ENCODE measurements at places on chromosomes 2 and 18.

GRCh38 chr18:36315736-36316135, 18.2 kb downstream of the FHOD3 start:
- peak; percentile 79 for DNase-seq

DNA sequence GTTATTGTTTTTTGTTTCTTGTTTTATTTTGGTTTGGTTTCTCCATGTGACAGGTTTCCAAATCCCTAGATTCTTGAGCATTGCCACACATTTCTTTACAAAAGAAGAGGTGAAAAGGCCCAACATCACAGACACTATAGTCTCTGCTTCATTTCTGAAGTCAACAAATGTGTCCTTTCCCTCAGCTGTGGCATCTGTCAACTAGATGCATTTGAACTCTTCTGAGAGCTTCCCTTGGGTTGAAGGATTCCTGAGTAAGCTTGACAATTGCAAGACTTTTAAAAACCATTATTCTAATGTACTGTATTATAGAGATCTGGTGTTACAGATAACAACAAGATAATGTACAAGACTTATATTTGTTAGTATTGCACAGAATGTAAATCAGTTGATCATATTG, 703.3 kb upstream of the PKDCC start:
- DNase-seq, result no peak

DNA sequence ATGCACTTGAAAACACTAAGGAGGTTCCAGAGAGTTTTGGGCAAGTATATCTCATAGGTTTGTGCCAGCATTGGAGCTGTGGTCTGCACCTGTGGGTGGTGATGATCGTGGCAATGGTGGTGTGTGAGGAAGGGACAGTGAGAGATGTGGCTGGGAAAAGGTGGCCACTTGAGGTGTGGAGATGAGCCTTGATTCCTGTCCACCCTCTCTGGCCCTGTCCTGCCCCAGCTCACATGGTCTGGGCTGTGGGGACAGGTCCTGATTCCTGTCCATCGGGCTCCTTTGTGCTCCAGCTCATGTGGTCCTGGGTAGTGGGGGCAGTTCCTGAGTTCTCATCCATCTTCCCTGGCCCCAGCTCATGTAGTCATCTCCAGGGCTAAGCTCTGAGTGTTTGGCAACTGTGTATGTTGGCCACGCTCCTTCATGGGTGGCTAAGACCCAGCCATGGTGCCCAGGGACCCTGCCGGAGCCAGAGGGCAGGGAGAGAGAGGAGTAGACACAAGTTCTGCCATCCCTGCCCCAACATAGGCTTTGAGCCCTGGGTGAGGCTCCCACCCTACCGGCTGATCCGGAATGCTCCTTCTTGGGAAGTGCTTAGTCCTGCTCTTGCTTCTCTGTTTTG, 294.4 kb upstream of the HDAC4 start:
- DNase-seq, result no peak

- DNase-seq, result no peak
Measured at GRCh38 chr2:145729993-145730770, 1210.3 kb upstream of the ZEB2 start.

GRCh38 chr2:71130152-71130904, at the start of the genes MCEE and MPHOSPH10:
Gene MCEE, minus strand, starts transcription at chr2:71130229. Its CDS starts 10 bp downstream, at chr2:71130219.
Gene MPHOSPH10, plus strand, starts transcription at chr2:71130634. Its CDS starts 32 bp downstream, at chr2:71130666.
- peak; percentile 91 for DNase-seq

DNA sequence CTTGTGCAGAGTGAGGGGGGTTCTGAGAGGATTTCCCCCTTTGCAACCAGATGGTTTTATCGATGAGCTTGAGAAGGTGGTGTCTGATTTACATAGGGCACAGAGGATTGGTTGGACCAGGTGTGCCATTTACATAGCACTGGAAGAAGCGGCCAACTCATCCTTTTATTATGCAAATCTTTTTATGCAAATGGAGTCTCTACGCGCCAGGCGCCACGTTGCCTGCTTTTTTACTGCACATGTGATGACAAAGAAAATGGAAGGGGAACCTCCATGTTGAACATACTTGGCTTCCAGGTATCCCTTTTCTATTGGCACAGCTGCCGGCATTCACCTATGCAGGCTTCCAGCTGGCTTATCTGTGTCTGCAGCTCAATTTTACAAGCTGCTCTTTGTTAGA, 18.4 kb upstream of the TXNL4A start:
- DNase-seq, result no peak

- no peak for DNase-seq
Measured at GRCh38 chr18:68284236-68284780, 430.6 kb downstream of the TMX3 start.

DNA sequence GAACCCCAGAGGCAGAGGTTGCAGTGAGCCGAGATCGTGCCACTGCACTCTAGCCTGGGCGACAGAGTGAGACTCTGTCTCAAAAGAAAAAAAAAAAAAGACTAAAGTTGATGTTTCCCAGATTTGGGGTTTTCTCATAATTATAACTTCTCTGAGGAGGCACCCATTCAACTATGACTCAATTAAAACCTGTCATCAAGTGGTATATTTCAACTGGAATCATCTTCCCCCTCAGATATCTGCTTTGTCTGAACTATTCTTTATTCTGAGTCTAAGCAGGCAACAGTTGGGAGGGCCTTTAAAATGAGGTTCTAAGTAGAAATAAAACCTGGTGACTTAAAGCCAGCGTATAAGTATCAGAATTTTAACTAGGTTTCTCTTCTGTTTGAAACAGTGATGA, 88.5 kb downstream of the PTRHD1 start:
- peak; percentile 7 for DNase-seq

DNA sequence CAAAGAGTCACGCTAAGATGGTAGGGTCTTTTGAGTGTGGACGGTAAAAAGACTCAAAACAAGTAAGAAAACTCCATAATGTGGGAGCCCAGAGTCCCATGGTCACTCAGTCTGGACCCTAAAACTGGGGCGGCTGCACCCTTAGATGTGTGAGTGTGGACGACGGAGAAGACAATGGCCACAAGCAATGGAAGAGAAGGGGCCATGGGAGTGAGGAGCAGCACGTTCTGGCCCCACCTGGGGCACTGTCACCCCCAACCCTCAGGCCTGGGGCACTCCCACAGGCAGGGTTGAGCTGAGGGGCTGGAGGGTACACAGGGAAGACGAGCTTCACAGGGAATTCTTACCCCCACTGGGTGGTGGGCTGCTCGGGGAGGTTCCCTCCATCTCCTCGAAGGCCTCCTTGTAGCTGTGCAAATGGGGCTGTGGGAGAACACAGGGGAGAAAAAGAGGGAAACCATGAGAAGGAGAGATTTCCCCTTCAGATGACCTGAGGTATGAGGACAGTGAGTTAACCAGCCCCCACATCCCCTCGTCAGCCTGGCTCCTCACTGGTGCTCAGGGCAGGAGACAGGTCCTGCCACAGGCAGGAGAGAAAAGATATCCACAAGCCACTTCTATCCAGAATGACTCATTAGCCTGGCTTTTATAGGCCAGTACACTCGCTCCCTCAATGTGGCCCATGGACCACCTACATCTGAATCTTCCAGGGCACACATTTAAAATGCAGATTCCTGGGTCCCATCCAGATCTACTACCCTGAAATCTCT, 167.9 kb downstream of the TNS1 start:
- DNase-seq, result peak; percentile 27

DNA sequence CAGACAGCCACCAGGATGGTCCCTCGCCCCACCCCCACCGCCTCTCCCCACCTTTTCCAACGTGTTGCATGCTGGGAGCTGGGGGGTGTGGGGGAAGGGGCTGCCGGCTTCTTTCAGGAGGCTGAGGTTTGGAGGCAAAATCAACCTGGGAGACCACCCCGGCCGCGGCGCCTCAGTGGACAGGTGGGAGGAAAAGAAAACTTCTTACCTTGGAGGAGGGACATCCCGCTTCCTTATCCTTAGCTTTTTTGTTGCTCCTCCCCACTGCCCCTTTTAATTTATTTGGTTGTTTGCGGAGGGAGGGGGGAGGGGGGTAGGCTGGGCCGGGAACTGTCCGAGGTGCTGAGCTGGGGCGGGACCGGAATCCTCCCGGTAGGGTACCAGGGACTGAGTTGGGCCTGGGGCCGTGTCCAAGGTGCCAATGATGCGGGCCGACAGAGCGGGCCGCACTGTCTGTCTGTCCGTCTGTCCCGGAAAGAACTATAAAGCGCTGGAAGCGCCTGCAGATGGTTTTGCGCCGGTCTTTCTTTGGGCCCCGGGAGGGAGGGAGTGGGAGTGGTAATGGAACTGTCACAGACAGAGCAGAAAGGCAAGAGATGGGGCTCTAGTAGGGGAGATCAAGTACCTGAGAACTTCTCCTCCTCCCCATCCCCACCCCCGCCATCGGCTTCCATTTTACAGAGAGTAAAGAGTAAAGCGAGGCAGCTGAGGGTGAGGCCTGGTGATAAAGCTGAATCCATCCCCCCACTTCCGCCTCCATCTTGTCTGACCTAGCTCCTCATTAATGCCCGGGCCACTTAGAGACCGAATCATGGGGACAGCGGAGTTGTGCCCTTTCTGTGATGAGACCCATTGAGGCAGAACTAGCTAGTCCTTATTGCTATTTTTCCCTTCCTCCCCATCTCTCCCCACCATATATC, 2.4 kb downstream of the CDK5R2 start:
- no peak for DNase-seq

DNA sequence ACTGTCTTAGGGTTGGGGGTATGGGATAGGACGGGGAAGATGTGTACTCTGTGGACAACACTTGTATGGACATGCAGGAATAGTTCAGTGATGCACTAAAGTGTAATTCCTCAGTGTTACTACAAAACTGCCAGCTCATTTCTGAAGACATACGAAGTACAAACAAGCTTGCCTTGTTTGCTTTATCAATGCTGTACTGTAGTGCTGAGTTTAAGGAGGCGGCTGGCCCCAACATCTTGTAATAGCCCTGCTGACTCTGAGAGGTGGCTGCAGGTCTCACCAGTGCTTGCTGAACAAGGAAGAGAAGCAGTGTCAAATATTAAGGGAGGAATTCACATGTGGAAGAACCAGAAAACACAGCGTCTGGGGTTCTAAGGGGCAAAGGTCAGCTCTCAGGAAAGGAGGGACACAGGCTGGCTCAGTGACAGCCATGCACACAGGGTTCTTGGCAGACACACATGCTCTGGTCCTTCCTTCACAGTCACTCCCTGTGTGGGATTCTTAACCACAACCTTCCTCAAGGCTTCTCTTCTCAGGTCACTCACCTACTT, 39.8 kb upstream of the EVA1A start:
- no peak for DNase-seq

GRCh38 chr2:145090841-145091761, 571.2 kb upstream of the ZEB2 start:
- DNase-seq, result peak; percentile 83

DNA sequence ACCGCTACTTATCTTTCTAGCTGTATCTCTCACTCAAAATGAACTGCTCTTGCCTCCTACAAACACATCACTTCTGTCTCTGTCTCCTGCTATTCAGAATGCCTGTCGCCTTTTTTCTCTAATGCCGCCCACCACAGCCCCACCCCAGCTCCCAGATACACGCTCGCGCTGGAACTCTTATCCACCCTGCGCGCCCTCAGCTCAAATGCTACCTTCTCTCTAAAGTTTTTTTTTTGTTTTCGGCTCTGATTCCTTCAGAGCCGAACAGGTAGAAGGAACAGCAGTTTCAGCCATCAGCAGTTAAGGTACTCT, 3.9 kb upstream of the SOS1 start:
- DNase-seq, result no peak

GRCh38 chr2:164810843-164811242, 30.8 kb downstream of the COBLL1 start:
- no peak for DNase-seq

GRCh38 chr2:97932975-97933662, 62.6 kb downstream of the TMEM131 start:
- peak; percentile 20 for DNase-seq

- no peak for DNase-seq
Measured at GRCh38 chr2:2244508-2244907, 86.6 kb downstream of the MYT1L start.

GRCh38 chr18:29171892-29172755, 995.2 kb upstream of the CDH2 start:
- DNase-seq, result no peak

- no peak for DNase-seq
Measured at GRCh38 chr2:69238449-69239031, 148.5 kb downstream of the GFPT1 start.

- peak; percentile 36 for DNase-seq
Measured at GRCh38 chr2:28366496-28367282, 26.0 kb upstream of the FOSL2 start.

DNA sequence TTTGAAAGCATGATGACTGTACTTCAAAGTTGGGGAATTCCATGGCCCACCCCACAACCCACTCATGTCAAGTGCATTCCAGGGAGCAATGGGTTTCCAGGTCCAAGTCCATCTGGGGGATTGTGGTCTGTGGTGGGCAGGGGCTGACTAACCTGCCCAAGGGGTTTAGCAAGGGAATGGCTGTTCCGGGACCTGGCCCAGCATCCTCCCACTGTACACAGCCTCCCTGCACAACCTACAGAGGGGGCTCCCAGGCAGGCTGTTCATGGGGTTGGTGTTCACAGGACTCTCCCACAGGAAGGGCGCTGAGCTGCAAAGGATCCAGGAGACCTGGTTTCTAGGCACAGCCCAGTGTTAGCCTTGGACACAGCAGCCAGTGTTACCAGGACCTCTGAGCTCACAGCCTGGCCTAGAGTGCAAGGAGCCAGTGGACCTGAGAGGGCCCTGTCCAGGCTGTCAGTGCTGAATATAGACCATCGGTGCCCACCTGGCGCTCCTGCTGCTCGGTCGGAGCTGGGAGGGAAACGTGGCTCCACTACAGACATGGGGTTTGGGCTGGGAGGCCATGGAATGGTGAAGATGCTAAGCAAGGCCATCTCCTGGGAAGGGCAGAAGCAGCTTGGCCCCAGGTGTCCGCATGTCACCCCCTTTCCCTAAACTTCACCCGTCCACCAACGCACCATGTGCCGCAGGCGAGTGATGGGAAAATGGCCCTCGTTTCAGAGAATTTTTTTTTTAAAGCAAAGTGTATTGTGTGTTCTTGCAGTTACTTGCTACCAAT, 317.2 kb downstream of the GBX2 start:
- DNase-seq, result no peak

GRCh38 chr18:45525301-45525700, 90.0 kb upstream of the SLC14A2 start:
- DNase-seq, result peak; percentile 12

- peak; percentile 95 for DNase-seq
Measured at GRCh38 chr18:29181151-29181901, 1004.4 kb upstream of the CDH2 start.

DNA sequence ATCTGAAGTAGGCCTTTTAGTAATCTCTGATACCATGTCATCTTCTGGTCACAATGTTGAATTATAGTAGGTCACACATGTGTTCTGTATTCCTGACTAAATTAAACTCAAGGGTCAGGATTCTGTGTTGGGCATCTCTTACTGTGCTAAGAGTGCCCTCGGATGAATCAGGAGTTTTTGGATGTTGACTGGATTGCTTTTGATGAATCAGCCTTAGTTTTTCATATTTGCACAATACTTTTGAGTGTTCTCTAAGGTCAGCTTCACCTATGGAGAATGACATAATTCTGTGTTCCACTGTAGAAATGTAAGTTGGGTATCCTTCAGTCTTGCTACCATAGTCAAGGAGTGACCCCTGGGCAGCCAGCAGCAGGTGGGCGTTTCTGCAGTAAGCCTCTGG, 190.1 kb downstream of the PTPRM start:
- no peak for DNase-seq

- no peak for DNase-seq
Measured at GRCh38 chr2:64424416-64424987, 29.5 kb upstream of the LGALSL start.
